ENCODE measurements at places on chromosomes 2 and 18. TPM values are rescaled to one million over a fixed set of nuclear protein-coding genes. Genes with fewer than 3 reads are reported as not detected.

HPCAL1 gene
- polyA plus RNA-seq = 74.0 TPM

C2orf72 gene
- polyA plus RNA-seq = 0.26 TPM

SERPINB2 gene
- polyA plus RNA-seq = 0.24 TPM

GRHL1 gene
- 6.4 TPM for polyA plus RNA-seq

RMND5A gene
- polyA plus RNA-seq = 50.9 TPM

TUBA4B gene
- polyA plus RNA-seq = 1.1 TPM

GRCh38 chr2:230885463-230886130, 20.9 kb downstream of the ITM2C start:
- no peak for DNase-seq

- DNase-seq = no peak
These were observed 679 bp downstream of the CLK1 start for GRCh38 chr2:200863782-200864175.

- DNase-seq = no peak
These were observed 3.5 kb upstream of the CHRNG start for GRCh38 chr2:232535761-232536530.

DNA sequence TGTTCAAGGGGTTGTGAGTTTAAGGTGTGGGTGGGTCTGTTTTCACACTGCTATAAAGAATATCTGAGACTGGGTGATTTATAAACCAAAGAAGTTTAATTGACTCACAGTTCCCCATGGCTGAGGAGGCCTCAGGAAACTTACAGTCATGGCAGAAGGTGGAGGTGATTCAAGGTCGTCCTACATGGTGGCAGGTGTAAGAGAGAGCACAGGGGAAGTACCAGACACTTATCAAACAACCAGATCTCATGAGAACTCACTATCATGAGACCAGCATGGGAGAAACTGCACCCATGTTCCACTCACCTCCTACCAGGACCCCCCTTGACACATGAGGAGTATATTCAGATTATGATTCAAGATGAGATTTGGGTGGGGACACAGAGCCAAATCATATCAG, 38.0 kb downstream of the RHBDD1 start:
- DNase-seq = no peak

DNA sequence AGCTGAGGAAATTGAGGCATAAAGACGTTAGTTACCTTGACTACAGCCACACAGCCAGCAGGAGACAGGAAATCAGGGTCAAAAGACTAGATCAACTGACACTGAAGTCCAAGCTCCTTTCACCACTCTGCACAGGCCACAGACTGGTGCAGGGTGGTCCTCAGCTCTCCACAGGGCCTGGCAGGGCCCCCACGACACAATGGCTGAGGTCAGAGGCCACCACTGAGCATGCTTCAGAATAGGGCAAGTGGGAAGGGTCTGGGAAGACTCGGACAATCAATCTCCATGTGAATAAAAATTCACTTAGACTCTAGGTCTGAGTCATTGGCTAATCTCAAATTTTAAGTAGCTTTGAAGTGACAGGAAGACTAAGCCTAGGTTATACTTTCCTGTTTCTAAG, 201.7 kb downstream of the ALK start:
- no peak for DNase-seq

GRCh38 chr18:34848695-34849094, 138.6 kb downstream of the DTNA start:
- no peak for DNase-seq

- DNase-seq = no peak
These were observed 46.0 kb downstream of the CAVIN2 start for GRCh38 chr2:191800874-191801273.

DNA sequence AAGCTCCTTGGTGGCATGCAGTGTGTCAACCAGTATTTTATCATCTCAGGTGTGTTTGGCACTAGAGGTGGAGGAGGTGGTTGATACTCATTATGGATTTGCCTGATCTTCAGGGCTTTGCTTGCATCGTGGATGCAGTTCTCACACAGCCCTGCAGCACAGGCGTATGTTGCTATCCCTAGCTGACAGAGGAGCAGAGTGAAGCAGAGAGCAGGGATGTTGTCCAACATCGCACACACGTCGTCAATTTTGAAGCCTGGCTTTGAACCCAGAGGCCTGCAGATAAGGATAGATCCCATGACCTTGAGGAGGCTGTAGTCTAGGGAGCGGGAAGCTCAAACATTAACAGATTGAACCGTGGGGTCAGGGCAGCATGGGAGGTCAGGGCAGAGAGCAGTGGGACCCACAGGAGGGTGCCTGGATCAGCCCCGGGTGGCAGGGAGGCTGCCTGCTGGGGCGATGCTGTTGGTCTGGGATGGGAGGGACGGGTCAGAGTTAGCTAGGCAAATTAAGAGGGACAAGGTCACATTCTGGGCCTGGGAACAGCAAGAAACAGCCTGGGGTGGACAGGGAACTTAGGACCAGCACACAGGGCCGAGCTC, 4.2 kb downstream of the RNF144A start:
- no peak for DNase-seq

- DNase-seq = peak; percentile 80
These were observed 24.2 kb upstream of the RHOB start for GRCh38 chr2:20422402-20423271.

- no peak for DNase-seq
These were observed 276.4 kb downstream of the HRH4 start for GRCh38 chr18:24736662-24737330.

- no peak for DNase-seq
These were observed 206.2 kb downstream of the ARL4C start for GRCh38 chr2:234290671-234291070.

DNA sequence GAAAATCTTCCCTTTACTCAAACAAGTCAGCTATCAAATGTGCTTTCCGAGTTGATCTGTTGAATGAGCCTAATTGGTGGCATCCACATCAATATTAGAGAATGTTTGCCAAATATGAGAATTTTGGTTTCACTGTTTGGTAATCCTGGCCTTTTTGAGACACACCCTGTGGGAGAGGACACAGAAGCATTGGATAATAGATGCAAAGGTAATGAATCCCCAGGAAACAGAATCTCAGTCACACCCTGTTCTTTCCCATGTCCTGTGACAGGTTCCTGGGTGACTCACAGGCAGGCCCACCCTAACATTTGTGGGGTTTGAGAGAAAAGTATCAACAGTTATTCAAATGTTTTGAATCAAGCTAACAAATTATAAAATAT, 99.8 kb upstream of the PELI1 start:
- no peak for DNase-seq

DNA sequence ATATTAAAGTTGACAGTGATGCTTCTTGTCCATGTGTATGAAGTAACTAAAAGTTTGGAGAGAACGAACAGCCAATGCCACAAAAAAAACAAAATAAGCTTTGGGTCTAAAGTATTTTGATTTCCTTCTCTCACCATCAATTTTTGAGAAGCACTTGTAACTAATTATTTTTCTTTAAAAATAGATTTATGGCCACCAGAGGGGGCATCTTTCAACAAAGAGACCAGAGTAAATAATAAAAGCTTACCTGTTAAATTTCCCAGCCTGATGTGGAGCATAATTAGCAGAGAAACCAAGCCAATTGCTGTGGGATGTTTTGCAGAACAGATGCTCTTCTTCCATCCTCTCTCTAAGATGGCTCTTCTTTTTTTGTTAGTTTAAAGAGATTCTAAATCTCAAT, 29.0 kb downstream of the LINC00305 start:
- no peak for DNase-seq

DNA sequence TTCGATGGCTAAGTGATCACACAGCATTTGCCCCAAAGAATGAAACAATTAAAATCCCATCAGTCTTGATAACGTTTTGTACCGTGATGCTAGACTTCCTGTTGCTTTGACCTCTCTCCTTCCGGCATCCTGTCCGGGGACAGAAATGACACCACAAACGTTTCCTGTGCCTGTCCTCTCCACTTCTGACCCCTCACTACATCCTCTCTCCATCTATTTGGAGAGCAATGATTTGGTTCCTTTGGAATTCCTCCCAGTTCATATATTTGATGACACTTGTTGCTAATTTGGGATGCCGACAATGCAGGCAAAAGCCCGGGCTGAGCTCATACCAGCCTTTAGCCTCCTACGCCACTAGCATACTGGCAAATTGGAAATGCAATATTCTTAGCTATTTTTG, 151.2 kb upstream of the CCDC68 start:
- no peak for DNase-seq

GRCh38 chr2:60857056-60857455, 24.3 kb upstream of the REL start:
- no peak for DNase-seq

GRCh38 chr18:35495536-35496314, 2.0 kb downstream of the INO80C start:
- DNase-seq = no peak

DNA sequence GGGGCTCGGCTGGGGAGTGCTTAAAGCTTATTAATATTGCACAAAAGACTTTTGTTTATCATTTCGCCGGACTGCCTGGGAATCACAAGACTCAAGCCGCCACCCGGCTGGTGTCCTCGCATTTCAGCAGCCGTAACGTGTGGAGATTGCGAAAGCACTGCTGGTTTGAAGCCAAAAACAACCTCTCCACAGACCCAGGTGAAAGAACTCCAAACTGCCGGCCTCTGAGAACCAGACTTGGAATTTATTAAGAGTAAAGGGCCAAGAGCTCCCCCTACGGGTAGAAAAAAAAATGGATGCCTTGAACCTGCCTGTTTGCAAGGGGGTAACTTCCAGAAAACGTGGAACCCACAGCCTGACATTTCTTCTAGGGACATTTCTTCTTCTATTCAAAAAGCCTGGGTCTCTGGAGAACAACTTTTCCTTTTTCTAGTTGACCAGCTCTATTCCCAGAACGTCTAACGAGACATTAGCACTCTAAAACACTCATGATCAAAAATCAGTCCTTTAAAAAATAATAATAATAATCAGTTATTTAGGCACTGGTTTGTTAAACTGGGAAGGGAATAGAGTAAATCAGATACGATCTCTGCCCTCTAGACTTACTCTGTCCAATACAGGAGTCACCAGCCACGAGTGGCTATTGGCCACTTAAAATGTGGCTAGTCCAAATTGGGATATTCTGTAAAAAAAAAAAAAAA, 216.3 kb downstream of the C1D start:
- peak; percentile 77 for DNase-seq

DNA sequence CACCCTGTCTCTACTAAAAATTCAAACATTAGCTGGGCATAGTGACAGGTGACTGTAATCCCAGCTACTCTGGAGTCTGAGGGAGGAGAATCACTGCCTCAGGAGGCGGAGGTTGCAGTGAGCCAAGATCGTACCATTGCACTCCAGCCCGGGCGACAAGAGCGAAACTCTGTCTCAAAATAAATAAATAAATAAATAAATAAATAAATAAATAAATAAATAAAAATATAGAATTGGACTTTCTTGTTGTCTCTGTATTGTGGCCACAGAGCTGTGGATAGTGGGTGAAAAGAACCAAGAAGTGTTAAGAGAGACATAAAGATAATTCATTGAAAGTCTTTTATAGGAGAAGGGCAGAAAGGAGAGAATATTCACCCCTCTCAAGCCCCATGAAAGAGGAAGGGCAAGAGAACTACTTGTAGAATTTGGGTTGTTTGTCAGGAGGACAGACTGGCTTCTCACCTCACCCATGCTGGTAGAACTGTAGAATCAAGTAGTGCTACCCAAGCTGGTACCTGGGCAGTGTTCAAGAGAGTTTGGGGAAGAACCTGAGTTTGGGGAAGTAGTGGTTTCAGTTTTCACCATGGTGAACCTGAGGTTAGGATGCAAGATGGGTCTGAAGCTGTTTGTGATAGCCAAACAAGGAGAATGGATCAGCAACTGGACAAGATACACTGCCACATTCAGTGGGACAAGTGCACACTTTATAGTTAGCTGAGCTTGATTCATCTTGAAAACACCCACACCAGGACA, 256.5 kb downstream of the CD226 start:
- peak; percentile 30 for DNase-seq

- peak; percentile 63 for DNase-seq
These were observed 925 bp downstream of the SOS1 start for GRCh38 chr2:39119732-39120520.

Measured in left lung (tissue), 14 donors.